Osteoblast (primary cell): ENCODE measurements at places on chromosomes 3 and 15.

DNA sequence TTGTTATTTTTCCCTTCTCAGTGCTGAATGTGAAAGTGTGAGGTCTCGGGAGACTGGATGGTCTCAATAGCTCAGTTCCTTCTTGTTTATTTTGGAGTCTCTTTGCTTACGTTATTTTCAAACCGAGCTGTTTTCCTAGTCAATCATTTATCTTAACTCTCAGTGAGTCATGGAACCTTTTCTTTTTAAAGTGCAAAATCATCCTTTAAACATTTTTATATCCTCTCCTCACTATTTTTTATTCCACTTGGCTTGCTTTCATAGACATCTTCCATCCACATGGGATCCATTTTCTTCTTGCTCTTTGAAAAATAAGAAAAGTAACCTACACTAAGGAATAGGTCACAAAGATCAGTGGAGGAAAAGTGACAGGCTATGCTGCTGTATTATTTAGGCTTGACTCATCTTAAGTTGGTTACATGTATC lies 497.8 kb downstream of the NAALADL2 start:
- no peak for DNase-seq

DNA sequence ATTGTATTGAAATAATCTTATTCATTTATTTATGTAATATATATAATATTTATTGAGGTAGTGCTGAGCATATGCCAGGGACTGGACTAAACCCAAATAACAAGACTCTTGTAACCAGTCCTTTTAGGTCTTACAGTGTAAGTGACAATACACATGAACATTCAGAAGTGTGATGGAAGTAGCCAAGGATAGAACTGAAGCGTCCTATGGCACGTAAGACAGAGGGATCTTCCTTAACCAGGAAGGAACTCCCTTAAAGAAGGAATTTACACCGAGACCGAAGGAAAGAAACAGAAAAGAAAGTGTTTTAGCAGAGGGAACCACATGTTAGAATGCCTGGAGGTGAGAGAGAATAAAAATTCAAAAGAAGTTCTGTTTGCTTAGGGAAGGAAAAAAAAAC lies 23.6 kb upstream of the CLDN1 start:
- no peak for DNase-seq

DNA sequence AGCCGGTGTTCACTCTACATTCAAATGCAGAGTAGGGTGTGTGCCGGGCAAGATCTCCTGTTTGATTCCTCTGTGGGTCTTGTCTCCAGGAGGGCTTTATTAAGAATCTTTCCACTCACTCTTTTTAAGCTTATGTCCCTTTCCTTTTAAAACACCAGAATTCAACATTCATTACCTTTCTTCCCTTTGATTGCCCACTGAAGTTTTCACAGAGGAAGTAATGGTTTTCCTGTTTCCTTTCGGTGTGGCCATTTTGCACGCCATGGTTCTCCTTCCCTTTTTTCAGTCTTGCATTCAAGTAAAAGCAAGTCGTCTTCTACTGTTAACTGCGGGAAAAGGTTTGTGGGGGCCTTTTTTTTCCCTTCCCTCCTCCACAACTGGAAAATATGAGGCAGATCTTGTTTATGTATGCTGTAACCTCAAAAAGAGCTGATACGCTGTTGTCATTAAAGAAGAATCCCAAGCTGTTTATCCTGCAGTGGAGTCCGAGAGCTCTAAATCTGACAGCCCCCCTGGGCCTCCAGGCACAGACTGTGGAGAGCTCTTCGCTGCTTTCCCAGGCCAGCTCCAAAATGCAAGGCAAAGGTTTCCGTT lies 40.5 kb downstream of the FILIP1L start:
- peak; percentile 68 for DNase-seq

DNA sequence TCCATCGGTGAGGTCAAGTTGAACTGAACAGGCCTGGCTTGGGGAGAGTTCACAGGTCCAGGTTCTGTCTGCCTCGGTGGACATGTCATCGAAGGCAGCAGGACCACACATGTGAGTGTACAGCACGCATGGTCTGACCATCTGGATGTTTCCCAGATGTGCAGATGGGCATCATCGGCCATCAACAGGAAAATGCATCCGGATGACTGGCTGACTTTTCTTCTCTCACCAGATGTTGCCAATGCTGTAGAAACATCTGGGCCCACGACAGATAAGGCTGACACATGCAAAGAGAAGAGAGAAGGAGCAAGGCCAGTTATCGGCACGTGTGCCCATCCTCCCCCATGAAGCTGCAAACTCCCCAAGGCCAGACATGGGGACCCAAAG lies 45.1 kb downstream of the NOX5 start:
- DNase-seq, result no peak

DNA sequence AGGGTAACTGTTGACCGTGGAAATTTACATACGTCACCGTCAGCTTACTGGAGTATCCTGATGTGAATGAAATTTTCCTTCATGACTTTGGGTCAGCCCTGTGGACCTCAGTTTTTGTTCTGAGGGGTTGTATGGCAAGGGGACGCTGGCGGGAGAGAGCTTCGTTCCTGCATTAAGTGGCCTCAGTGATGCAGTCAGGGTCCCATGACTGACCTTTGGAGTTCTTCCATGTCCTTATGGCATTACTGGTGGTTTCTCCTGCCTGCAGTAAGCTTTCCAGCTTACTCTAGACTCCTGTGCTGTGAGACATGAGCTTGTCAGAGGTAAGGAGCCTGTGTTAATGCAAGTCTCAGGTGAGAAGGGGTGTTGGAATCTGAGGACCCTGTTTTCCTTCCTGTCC lies 1.8 kb downstream of the CD276 start:
- DNase-seq, result no peak
